ENCODE measurements at places on chromosomes 11 and 22. TPM values are rescaled to one million over a fixed set of nuclear protein-coding genes. Genes with fewer than 3 reads are reported as not detected.
A peak's percentile ranks its signal among the peaks of the same experiment; 100 is the strongest.

Gene FOLR1
- not detected for total RNA-seq

Gene CDC42EP2
- total RNA-seq: 0.67 TPM

Gene BACE1-AS
- 5.6 TPM for total RNA-seq

Gene HEPN1
- total RNA-seq: not detected

Gene CPT1B
- total RNA-seq: 113 TPM

Gene RIN1
- total RNA-seq: 1.6 TPM

Gene SLC5A12
- not detected for total RNA-seq

Gene CAPN5
- 0.89 TPM for total RNA-seq

Gene SPI1
- not detected for total RNA-seq

GRCh38 chr11:30758946-30759504 is 172.9 kb upstream of the MPPED2 start:
- H3K27ac ChIP-seq: no peak overlapping the region
- no peak overlapping the region for H3K4me3 ChIP-seq
- DNase-seq: no peak
- no peaks in the 10 kb centered on the region for H3K4me1 ChIP-seq
- no peaks in the 10 kb centered on the region for H3K36me3 ChIP-seq

- no peaks in the 10 kb centered on the region for H3K27me3 ChIP-seq
- H3K4me3 ChIP-seq: no peak overlapping the region
- no peaks in the 10 kb centered on the region for H3K36me3 ChIP-seq
- peaks cover 3% of the 10 kb centered on the region for H3K4me1 ChIP-seq
- DNase-seq: no peak
Measured at GRCh38 chr11:92149996-92150395, 74.6 kb upstream of the FAT3 start.

DNA sequence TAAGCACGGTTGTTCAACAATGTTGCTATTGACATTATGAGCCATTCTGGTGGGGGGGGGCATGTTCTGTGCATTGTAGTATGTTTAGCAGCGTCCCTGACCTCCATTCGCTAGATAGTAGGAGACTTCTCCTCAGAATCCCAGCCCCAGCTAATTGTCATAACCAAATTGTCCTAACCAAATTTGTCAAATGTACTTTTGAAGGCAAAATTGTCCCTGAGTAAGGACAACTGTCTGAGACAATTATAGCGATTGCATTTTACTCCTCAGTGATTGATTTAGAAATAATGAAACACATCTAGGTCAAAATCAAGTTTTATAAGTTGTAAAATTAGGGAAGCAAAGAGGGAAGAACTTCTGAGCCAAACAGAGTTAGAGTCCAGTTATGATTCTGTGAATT is 541.8 kb upstream of the CHORDC1 start:
- no peaks in the 10 kb centered on the region for H3K4me1 ChIP-seq
- H3K27me3 ChIP-seq: no peaks in the 10 kb centered on the region
- no peak overlapping the region for H3K4me3 ChIP-seq
- H3K27ac ChIP-seq: no peak overlapping the region

DNA sequence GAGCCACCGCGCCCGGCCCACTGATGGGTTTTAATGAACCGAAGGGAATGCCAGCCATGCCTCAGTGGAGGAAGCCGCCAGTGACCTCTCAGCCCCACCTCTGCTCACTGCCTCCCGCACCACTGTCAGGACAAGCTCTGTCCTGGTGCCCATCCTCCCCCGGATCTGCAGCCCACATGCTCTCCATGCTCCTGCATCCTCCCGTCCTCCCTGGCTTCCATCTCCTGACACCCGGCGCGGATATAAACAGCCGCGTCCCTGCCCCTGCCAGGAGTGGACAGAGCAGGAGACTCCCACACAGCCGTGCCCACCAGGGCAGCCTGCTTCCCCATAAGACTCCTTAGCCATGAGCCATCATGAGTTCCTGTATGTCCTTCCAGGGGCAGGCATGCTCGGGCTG is 26.9 kb downstream of the MACROD1 start:
- H3K27ac ChIP-seq: no peak overlapping the region
- peaks cover 10% of the 10 kb centered on the region for H3K4me1 ChIP-seq
- no peak overlapping the region for H3K4me3 ChIP-seq
- H3K27me3 ChIP-seq: no peaks in the 10 kb centered on the region
- no peaks in the 10 kb centered on the region for H3K36me3 ChIP-seq

- H3K36me3 ChIP-seq: no peaks in the 10 kb centered on the region
- no peak for DNase-seq
- peaks cover 20% of the 10 kb centered on the region for H3K27me3 ChIP-seq
- H3K4me3 ChIP-seq: no peak overlapping the region
- H3K27ac ChIP-seq: no peak overlapping the region
- H3K4me1 ChIP-seq: no peaks in the 10 kb centered on the region
Measured at GRCh38 chr11:63142459-63142858, 1.6 kb downstream of the SLC22A24 start.

GRCh38 chr11:79412761-79413160 is 28.1 kb downstream of the TENM4 start:
- no peaks in the 10 kb centered on the region for H3K27me3 ChIP-seq
- no peak overlapping the region for H3K4me3 ChIP-seq
- H3K36me3 ChIP-seq: no peaks in the 10 kb centered on the region
- H3K4me1 ChIP-seq: no peaks in the 10 kb centered on the region
- no peak for DNase-seq
- no peak overlapping the region for H3K27ac ChIP-seq

DNA sequence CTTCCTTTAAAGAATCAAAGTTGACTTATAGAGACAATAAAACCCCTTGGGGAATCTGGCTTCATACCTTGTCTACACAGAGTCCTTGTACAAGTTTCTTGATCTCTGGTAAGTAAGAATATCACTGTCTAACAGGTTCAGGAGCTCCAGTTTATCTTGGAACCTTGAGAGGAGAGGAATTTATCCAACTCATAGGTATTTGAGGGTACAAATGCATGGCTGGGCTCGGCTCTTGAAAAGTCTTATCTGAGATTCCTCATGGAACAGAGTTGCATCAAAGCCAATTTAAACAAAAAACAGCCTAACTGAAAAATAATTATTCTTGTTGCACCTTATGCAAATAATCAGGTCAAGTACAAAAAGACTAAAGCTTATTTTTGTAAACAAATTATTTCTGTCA is 33.4 kb downstream of the CARD18 start:
- no peak overlapping the region for H3K4me3 ChIP-seq
- no peak for DNase-seq
- peaks cover 21% of the 10 kb centered on the region for H3K4me1 ChIP-seq

DNA sequence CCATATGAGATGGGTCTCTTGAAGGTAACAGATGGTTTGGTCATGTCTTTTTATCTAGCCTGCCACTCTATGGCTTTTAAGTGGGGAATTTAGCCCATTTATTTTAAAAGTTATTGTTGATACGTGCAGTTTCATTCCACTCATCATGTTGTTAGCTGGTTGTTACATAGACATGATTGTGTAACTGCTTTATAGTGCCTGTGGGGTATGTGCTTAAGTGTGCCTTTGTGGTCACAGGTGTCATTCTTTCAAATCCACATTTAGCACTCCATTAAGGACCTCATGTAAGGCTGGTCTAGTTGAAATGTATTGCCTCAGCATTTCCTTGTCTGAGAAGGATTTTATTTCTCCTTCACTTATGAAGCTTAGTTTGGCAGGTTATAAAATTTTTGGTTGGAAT is 263.8 kb upstream of the LUZP2 start:
- H3K27me3 ChIP-seq: no peaks in the 10 kb centered on the region
- H3K36me3 ChIP-seq: no peaks in the 10 kb centered on the region
- no peak overlapping the region for H3K4me3 ChIP-seq
- no peak overlapping the region for H3K27ac ChIP-seq

- no peak overlapping the region for H3K4me3 ChIP-seq
- H3K36me3 ChIP-seq: peaks cover 2% of the 10 kb centered on the region
- H3K27me3 ChIP-seq: peaks cover 2% of the 10 kb centered on the region
- H3K4me1 ChIP-seq: peaks cover 20% of the 10 kb centered on the region
Measured at GRCh38 chr11:9617940-9618339, 44.5 kb downstream of the WEE1 start.

GRCh38 chr11:86805873-86806310 is 5.5 kb downstream of the PRSS23 start:
- H3K4me1 ChIP-seq: peaks cover 40% of the 10 kb centered on the region
- peak overlapping the region; percentile 14 for H3K27ac ChIP-seq
- peak; percentile 53 for DNase-seq
- H3K4me3 ChIP-seq: no peak overlapping the region

- H3K4me1 ChIP-seq: no peaks in the 10 kb centered on the region
- H3K36me3 ChIP-seq: no peaks in the 10 kb centered on the region
- DNase-seq: no peak
- H3K4me3 ChIP-seq: no peak overlapping the region
- no peaks in the 10 kb centered on the region for H3K27me3 ChIP-seq
Measured at GRCh38 chr11:37087650-37088572, 489.9 kb upstream of the RAG2 start.

GRCh38 chr22:46246178-46246577 is 3.9 kb downstream of the CDPF1 start:
- H3K4me1 ChIP-seq: peaks cover 11% of the 10 kb centered on the region
- H3K27ac ChIP-seq: no peak overlapping the region
- no peak overlapping the region for H3K4me3 ChIP-seq
- H3K36me3 ChIP-seq: peaks cover 10% of the 10 kb centered on the region

DNA sequence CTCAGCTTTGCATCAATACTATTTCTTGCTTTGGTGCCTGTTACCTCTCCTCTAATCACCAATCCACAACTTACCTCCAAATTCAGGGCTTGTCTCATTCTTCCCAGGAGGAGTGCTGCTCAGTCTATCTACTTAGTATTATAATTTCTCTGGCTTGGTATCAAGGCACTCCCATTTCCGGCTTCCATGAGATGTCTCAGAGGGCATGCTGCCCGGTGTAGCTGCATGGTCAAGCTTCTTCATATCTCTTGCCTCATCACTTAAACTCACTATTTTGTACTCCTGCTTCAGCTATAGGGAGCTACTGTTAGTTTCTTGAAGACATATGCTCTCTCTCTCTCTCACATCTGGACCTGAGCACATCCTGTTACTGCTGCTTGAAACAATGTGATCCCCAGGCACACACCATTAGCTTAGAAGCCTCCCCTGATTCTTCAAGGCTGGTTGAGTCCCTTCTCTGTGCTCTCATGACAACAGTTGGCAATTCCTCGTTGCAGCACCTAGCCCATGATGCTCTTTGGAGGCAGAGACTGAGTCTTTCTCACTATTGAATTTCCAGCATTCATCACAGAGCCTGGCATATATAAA is 182.8 kb upstream of the SYN3 start:
- no peaks in the 10 kb centered on the region for H3K4me1 ChIP-seq
- H3K27ac ChIP-seq: no peak overlapping the region
- no peak overlapping the region for H3K4me3 ChIP-seq
- no peak for DNase-seq
- peaks cover 2% of the 10 kb centered on the region for H3K27me3 ChIP-seq
